Ascending aorta (tissue), 2 donors: ENCODE measurements at places on chromosomes 3 and 15.
A peak's percentile ranks its signal among the peaks of the same experiment; 100 is the strongest.

- H3K27me3 ChIP-seq: no peaks in the 10 kb centered on the region
- no peak for DNase-seq
- no peak overlapping the region for H3K27ac ChIP-seq
- no peaks in the 10 kb centered on the region for H3K36me3 ChIP-seq
- no peaks in the 10 kb centered on the region for H3K4me1 ChIP-seq
- H3K4me3 ChIP-seq: no peak overlapping the region
Measured at GRCh38 chr15:91055548-91056331, 33.3 kb upstream of the VPS33B start.

DNA sequence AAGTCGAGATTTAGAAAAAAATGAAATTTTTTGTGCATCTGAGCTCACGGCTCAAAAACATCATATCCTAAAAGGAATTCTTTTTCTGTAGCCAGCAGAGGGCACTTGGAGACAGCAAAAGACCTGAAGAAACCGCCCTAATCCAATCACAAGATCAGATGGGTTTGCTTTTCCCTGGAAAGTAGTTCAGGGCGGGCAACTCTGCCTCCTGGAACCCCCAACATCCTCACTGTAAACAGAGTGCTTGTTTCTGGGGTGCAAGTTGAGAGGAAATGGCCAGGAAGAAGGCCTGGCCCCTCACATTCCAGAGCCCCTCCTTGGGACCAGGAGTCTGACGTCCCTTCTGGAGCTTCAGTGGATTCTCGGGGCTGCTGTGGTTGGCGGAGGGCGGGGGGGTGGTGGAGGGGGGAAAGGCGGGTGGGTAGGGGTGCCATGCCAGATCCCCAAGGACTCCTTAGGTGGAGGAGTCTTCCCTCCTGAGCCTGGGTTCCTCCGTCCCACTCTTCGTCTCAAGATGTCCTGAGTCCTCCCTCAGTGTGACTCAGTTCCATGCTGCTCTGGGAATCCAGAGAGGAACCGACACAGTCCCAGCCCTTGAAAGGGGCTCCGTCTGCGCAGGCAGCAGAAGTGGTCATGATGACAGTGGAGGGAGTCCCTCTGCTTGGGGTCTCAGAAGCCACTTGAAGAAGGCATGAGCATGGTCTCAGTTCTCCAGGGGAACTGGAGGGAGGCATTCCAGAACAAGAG lies 35.9 kb downstream of the CCK start:
- no peaks in the 10 kb centered on the region for H3K36me3 ChIP-seq
- no peak overlapping the region for H3K27ac ChIP-seq
- peak overlapping the region; percentile 30 for H3K4me3 ChIP-seq
- DNase-seq: no peak
- peaks cover 7% of the 10 kb centered on the region for H3K4me1 ChIP-seq

DNA sequence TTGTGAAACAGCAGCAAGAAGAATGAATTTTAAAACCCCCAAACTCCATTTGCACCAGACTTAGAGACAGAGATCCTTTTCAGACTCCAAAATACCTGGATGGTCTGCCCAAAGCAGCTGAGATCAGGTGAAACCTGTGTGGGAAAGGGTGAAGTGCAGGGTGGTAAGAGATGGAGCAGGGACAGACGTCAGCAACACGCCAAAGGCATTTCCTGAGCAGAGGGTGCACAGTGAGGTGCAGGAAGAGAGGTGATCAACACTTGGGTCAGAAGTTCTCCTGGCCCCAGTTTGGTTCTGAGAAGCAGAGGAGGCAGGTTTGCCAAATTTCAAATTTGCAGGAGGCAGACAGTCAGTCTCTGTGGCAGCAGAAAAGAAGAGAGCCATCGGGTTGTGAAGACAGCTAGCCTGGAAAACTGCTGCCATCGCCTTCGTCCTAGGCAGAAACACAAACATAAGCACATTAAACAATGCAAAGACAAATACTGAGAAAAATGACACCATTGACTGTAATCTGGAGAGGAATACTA lies 9.8 kb downstream of the CCR4 start:
- H3K4me1 ChIP-seq: no peaks in the 10 kb centered on the region
- no peak overlapping the region for H3K4me3 ChIP-seq
- no peak for DNase-seq
- H3K27ac ChIP-seq: no peak overlapping the region
- no peaks in the 10 kb centered on the region for H3K36me3 ChIP-seq
- H3K27me3 ChIP-seq: no peaks in the 10 kb centered on the region

DNA sequence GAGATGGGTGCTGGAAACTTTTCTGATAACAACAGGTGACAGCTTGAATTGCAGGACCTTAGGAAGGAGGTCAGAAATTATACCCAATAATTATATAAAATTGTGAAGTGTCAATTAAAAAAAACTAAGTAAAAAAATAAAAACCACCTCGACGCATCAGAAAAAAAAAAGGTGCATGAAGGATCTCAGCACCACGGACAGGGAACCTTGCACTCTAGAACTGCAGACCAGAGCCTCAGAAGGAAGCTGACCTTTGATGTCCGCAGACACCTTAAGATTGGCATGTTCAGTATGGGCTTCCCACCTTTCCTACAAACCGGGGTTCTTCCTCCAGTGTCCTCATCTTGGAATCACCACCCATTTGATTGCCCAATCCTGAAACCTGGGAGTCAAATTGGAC lies 60.9 kb downstream of the SCN10A start:
- DNase-seq: no peak
- H3K36me3 ChIP-seq: no peaks in the 10 kb centered on the region
- no peaks in the 10 kb centered on the region for H3K4me1 ChIP-seq
- no peak overlapping the region for H3K4me3 ChIP-seq

DNA sequence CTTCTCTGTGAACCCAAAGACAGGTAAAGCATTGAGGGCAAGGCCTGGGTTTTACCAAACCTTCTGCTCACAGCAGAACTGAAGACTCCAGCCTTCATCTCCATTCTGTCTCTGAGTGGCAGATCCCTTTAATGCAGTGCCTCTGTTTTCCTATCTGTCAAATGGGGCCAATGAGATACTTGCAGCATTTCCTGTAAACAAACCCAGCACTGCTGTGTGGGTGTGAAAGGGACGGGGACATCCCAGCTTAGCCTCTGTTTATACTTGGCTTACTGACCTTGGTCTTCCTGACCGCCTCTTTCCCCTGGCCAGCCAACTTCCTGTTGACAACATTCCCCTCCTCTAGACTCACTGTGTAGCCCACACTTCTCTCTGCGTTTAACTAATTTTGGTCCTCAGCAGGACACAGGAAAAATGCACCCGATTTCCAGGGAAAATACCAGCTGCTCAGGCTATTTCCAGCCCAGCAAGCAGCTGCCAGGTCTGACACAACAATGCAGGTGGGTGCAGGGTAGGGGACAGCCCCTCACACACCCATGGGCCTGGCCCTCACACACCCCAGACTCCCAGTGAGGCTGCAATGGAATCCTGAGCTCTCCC lies 105.9 kb upstream of the HERC1 start:
- DNase-seq: peak; percentile 74
- peaks cover 18% of the 10 kb centered on the region for H3K4me1 ChIP-seq
- no peaks in the 10 kb centered on the region for H3K36me3 ChIP-seq
